HT1080 (cell line): ENCODE measurements at places on chromosomes 3 and 15. TPM values are rescaled to one million over a fixed set of nuclear protein-coding genes. Genes with fewer than 3 reads are reported as not detected.

The PLS1 gene
- total RNA-seq, result 20.8 and 24.8 TPM in 2 replicates

The DISP2 gene
- total RNA-seq, result 1.0 and 1.8 TPM in 2 replicates

The LINGO1 gene
- total RNA-seq, result 0.10 and 0.56 TPM in 2 replicates

The PYGO1 gene
- total RNA-seq, result 3.3 and 5.0 TPM in 2 replicates

The ACTR8 gene
- 20.7 and 26.4 TPM in 2 replicates for total RNA-seq

The KIF7 gene
- total RNA-seq, result 0.16 and 0.37 TPM in 2 replicates

The TWF2 gene
- 180 and 202 TPM in 2 replicates for total RNA-seq
